ENCODE measurements at places on chromosomes 16 and 17.

GRCh38 chr16:86994651-86995171 is 322.5 kb downstream of the C16orf95 start:
- DNase-seq = no peak

DNA sequence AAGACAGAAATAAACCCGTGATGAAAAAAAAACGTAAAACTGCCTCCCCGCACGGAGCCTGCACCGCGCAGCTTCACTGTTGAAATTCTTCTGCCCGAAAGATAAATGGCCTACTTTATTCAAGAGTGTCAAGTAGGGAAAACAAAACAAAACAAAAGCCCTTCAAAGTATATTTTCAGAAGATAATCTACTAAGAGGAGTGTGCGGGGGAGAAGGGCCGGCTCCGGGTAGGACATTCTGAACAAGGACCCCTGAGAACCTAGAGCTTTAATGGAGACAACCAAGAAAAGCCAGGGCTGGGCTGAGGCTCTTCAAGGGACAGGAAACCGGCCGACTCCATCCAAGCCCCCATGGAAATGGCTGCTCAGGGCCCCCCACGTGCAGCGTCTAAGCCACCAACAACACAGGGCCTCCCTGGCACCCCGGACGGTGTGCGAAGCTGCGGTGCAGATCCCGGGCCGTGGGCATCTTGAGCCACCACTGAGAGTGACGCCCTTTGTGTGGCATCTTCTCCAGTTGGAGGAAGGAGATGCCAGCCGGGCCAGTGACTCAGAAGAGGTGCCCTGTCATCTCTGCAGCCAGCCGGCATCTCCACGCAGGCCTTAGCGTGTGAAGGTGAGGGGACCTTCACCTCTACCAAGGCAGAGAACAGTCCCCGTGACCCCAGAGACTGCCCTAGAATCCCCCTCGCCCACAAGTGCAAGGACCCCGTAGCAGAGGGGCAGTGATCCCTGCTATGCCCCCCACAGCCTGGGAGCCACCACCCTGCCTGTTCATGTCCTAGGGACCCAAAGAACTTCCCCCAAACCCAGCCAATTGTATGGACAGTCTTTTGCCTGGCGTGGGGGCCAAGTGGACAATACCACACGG is 250.8 kb downstream of the C16orf95 start:
- DNase-seq = no peak

- DNase-seq = no peak
Observed at GRCh38 chr17:44760474-44761308, 1.9 kb downstream of the ADAM11 start.

- no peak for DNase-seq
Observed at GRCh38 chr16:81163671-81164070, 67.5 kb upstream of the GCSH start.

DNA sequence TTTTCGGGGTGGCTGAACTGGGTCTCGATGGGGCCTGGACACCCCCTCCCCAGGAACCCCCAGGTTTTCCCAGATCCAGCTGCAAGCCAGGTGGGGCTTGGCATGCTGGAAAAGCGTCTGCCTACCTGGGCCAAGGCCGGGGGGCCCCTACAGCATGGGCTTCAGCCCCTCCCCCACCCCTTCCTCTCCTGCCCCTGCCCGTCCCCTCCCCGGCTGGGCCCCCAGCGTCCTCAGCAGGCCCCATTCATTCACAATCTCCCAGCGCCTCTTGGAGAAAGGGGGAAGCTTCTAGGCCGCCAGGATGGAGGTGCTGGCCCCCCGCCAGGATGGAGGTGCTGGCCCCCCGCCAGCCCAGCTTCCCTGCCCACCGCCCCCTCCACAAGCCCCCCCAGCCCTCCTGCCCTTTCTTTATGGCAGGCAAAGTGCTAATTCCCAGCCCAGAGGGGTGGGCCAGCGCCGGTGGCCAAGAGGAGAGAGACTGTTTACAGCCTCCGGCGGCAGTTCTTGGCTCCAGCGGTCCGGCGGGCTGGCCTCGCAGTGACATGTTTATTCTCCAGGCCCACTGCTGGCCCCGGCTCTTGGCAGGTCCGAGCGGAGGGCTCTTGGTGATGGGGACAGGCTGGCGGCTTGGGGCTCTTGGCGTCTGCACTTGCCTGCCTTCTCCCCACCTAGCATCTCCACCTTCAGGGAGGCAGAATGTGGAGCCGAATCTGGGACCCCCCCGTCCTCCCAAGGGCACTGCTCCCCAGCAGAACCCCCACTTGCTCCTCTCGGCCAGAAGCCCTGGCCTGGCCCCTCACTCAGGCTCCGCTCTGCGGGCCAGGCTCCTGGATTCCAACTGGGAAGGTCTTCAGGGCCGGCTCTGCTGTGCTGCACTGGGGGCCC is 94.4 kb upstream of the CIBAR2 start:
- peak; percentile 74 for DNase-seq

GRCh38 chr16:85006639-85007038 is 4.7 kb downstream of the ZDHHC7 start:
- DNase-seq = no peak

GRCh38 chr17:70017112-70017511 is 57.9 kb upstream of the KCNJ16 start:
- DNase-seq = no peak

DNA sequence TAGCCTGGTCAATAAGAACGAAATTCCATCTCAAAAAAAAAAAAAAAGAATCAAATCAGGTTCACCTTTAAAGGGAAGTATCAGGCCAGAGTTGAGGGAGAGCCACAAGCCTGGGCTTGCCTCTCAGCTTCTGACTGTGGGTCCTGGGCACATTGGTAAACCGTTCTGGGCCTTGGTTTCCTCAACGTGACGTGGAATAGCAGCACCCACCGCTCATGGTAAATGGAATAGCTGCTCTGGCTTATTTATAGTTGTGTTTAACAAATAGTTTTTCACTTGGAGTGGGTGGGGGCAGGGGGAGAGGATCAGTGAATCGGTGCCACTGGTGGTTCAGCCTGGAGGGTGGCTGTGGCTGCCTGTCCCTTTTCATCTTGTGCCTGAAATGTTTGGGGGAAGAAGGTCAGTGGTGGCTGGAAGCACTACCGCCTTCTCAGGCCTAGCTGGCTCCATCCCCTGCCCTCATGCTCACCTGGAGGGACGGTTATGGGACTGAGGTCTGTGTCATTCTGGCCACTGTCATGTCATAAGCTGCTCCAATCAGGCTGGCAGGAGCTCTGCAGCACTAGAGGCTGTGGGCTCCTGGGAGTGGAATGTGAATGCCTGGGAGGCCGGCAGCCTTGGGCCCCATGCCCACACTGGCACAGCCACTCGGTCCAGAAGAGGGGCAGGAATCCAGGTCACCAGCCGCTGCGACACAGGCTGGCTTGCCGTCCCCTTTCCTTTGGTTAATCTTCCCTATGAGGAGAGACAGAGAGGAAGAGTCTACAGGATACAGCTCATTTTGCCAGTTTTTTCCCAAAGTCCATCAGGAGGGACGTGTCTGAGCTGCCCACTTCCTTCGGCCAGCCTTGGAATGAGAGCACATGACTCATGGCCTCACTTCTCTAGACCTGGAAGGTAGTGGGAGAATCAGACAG is 27.0 kb downstream of the CCR7 start:
- DNase-seq = peak; percentile 89

DNA sequence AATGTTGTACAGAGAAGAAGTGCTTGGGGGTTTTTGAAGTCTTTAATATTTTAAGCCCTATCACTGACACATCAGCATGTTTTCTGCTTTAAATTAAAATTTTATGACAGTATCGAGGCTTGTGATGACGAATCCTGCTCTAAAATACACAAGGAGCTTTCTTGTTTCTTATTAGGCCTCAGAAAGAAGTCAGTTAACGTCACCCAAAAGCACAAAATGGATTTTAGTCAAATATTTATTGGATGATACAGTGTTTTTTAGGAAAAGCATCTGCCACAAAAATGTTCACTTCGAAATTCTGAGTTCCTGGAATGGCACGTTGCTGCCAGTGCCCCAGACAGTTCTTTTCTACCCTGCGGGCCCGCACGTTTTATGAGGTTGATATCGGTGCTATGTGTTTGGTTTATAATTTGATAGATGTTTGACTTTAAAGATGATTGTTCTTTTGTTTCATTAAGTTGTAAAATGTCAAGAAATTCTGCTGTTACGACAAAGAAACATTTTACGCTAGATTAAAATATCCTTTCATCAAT is 57.8 kb downstream of the HLF start:
- DNase-seq = no peak

DNA sequence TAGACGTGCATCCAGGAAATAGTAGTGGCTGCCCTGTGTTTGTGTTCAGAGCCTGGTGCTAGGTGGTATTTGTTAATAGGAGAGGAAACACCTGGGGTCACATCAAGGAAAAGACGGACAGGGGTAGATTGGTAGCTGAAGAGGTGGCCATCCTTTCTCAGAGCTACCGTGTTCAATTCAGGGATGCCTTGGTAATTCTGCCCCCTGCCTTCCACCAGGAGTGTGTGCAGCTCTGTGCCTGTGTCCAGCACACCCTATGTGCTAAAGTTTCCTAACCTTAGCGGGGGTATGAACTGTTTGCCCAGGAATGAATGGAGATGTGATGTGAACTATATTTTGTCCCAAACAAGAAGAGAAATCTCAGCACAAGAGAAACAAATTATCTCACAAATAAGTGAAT is 174.1 kb upstream of the MPHOSPH6 start:
- DNase-seq = peak; percentile 38

DNA sequence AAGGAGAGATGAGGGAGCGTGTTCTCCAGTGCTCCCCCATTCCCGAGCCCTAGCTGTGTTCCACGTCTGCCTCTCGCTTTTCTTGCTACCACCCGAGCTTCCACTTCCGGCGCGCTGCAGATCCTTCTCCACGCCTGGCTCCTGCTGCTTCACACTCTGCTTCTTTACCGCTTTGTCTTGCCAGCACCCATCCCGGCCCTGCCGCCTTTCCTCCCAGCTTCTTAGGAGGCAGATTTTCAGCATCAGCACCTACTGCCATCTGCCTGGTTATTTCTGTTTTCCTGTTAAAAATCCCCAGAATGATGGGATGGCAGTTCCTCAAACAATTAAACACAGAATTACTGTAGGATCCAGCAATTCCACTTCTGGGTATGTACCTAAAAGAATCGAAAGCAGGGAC is 64.7 kb downstream of the ELAC2 start:
- no peak for DNase-seq

GRCh38 chr16:66904846-66905632 is 13.6 kb downstream of the CDH16 start:
- no peak for DNase-seq

GRCh38 chr17:44187131-44187899 is 543 bp downstream of the TMUB2 start:
- no peak for DNase-seq

DNA sequence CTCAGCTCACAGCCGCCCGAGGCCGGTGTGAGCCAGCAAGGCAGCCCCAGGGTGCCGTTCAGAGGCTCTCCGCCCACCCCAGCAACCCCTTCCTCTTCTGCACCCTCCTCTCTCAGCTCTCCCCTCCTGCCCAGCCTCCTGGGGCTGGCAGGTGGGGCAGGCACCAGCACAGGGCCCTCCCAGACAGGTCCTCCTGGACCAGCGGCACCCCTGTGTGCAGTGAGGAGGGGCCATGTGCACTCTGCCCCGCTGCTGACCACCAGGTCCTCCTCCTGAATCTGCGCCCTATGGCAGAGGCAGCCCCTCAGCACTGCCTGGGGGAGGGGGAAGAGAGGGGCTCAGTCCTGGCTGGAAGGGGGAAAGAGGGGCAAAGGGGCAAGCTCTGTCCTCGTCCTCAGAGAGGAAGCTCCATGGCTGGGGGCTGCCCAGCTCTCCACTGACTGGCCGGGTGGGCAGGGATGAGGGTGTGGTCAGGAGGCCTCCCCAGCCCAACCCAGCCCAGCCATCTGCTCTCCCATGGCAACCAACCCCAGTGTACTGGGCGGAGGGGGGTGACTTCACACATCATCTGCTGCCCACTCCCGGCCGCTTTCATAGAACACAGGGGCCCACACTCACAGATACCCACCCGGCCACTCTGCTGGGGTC is 5.4 kb upstream of the BCAR1 start:
- no peak for DNase-seq

GRCh38 chr16:89121691-89122321 is 28.2 kb downstream of the ACSF3 start:
- DNase-seq = no peak

- DNase-seq = no peak
Observed at GRCh38 chr17:19460700-19461099, 49.7 kb downstream of the RNF112 start.

DNA sequence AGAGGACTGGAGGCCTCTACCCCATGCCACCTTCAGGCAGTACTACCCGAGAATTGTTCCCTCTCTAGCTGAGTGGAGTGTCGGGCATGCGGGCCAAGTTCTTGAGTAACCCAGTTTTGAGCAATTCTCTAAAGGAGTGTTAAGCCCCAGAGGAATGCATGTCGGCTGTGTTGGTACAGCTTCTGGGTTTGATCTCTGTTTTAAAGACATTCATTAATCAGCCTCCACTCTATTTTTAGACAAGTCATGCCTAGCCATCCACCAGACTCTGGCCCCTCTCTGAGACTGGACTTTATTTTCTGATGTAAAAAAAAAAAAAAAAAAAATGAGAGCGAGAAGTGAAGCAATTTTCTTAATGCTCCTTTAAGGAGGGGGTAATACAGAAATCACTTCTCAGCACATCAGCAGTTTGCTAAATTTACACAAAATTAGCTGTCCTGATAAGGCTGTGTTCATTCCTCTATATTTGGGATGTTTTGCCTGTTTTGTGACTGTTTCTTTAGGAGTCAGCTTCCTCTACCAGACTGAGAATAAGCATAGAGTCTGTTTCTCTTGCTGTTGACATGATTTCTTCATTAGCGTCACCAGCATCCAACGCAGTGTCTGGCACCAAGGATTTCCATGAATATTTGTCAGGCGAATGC is 88.7 kb downstream of the AXIN2 start:
- peak; percentile 19 for DNase-seq

DNA sequence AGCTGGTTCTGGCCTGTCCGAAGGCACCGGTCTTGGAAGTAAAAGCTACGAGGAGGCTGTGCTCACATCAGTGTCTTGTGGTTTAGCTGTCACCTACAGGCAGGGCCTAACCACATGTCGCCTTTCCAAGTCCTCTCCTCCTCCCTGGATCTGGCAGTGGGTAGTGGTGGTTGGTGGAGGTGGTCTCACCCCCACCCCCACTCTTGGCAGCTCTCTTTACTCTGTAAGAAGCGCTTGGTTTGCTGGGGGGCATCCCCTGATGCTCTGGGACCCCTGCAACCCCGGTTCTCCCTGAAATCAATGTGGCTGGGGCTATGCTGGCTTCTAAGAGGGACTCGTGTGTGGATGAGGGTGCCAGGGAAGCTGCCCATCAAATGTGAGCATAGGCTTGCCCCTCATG is 68.3 kb downstream of the WIPI1 start:
- no peak for DNase-seq

GRCh38 chr16:87583453-87584131 is 18.7 kb upstream of the JPH3 start:
- no peak for DNase-seq

GRCh38 chr16:49148410-49148809 is 133.2 kb downstream of the CBLN1 start:
- DNase-seq = no peak

Data from testis (tissue), 5 donors.